RPMI8226 (cell line): ENCODE measurements at places on chromosomes 1 and 21.

GRCh38 chr1:202991112-202991511 lies 16.1 kb upstream of the TMEM183A start:
- no peak for DNase-seq

DNA sequence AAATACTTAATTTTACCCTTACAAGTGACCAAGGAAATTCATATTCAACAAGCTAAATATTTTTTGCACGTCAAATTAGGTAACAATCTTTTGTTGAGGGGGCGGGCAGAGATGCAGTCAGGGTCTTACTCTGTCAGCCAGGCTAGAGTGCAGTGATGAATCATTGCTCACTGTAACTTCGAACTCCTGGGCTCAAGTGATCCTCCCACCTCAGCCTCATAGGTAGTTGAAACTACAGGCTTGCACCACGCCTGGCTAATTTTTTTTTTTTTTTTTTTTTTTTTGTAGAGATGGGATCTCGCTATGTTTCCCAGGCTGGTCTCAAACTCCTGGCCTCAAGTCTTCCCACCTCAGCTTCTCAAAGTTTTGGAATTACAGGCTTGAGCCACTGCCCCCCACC lies 26.5 kb downstream of the PHTF1 start:
- no peak for DNase-seq

- DNase-seq: peak; percentile 92
These were observed at the start of gene EVI5 for GRCh38 chr1:92784639-92785500. EVI5 (minus strand) TSS chr1:92785108; CDS start chr1:92736546, 48,562 bp downstream.

DNA sequence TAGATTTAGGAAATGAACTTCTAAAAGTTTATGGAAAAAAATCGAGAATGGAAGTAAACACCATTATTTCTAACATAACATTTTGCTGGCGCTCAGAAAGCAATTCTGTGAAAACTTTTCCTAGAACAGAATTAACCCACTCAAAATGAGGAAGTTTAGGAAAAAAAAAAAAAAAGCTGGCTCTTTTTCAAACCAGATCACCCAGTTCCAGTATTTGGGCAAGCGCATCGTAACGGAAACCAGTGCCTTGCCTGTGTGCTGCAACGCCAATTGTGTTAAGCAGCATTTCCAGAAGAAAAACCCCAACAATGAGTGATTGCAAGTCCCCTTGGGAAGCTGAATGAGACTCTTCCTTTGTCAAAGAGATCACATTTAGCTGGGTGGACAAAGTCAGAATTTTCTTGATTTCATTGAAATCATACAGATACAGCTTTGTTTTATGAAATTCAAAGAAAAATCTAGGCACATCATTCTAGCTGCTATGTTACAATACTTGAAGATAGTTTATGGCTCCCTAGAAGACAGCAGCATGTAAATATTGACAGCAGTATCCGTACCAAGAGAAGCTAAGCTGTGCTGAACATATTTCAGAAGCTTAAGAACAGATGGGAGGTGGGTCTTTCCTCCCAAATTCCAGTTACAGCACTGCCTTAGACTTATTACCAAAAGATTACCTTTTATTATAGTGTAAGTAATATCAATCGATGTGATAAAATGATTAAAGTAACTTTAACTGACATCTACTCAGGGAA lies 113.4 kb downstream of the ERG start:
- DNase-seq: no peak

GRCh38 chr1:194940336-194941030 lies 1667.8 kb downstream of the KCNT2 start:
- no peak for DNase-seq

- no peak for DNase-seq
These were observed 91.5 kb downstream of the UROD start for GRCh38 chr1:45103534-45103933.

- DNase-seq: no peak
These were observed 18.8 kb downstream of the RAP1GAP start for GRCh38 chr1:21650400-21650799.

DNA sequence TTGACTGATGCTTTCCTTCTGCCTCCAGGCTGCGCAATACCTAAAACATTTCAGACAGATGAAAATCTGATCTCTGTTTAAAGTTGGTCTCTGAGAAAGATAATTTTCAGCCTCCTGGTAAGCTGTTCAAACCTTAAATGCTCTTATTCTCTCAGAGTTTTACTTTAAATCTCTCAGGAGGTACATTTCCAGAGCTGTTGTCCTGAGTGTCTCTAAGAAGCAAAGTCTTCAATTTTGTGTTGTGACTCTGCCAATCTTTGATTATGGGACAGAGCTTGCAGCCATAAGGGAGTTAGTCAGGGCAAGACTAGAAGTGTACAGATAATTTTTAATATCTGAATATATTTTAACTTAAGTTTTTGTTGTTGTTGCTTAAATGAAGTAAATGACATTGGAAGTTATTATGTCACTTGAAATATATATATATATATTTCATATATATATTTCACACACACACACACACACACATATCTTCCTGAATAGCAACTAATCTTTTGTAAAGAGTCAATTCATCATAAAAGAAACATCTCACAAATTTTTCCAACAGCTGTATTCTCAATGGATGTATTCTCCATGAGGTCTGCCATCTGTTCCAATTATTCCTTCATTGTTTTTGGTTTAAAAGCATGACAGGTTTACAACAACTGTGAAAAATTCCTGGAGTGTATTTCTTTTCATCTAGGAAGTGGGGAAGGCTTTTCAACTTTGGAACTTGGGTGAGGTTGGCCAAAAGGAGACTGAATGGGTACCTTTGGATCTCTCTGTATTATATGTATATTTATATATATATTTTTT lies 259.4 kb downstream of the BACH1 start:
- DNase-seq: no peak

DNA sequence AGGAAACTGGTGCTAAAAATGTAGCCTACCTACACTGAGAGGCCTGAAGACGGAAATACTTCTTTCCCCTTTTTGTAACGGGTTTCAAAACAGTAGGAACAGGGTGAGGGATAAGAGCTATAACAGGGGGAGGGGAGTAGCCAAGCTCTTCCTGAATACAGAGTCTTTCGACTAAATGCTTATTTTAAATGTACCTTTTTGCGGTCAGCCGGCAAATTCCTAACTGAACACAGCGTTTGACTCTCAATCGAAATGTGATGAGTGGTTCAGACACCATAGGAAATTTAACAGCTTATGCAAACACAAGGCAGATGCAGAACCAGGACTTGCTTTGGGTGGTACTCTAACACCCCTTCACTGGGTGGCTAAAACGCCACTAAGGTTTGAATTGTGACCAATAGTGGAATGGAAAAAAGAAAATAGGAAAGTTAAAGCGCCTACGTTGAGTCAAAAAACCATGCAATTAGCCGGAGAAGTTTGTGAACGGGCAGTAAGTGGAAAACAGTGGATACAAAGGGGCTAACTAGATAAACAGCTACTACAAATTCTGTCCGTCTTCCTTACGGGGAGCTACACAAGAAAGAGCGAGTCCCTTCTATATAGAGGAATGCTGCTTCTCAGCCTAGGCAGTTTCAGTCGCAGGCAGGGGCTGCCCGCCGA lies 1.7 kb downstream of the EGLN1 start:
- DNase-seq: peak; percentile 66

- no peak for DNase-seq
These were observed 16.9 kb downstream of the SLC35A3 start for GRCh38 chr1:99986656-99987225.

GRCh38 chr1:145994391-145995120 lies 1.8 kb downstream of the TXNIP start:
- peak; percentile 71 for DNase-seq

DNA sequence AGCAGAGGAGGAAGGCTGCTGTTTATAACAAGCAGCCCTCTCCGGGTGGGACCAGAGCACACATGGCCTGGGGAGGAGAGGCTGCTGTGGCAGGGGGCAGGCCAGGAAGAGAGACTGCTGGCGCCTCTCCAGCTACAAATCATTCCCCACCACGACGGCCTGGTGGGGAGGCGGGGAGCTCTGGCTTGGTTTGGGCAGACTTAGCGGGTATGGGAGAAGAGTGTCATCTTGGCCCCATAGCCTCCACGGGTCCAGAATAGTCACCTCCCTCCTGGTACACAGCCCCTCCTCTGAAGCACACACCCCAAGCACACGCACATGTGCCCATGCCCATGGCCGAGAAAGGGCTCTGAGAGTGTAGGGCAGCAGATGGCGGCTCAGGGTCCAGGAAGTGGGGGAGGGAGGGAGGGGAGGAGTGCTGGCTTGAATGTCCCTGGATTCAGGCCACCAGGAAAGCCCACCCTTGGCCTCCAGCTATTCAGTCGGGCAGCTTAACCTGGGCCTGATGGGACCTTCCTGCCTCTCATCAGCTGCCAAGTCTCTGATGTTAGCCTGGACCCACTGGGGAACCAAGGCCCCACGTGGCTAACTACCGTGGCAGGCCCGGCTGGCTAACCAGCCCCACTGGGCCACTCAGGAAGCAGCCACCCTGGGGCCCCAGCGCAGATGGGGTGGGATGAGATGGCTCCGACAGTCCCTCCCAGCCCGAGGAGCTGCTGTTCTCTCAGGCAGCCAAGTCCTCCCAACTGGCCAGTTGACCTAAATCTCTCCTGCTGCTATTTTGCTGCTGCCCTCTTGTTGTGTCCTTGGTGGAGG lies 10.9 kb downstream of the LRP8 start:
- DNase-seq: no peak

- no peak for DNase-seq
These were observed 9.7 kb upstream of the PKNOX1 start for GRCh38 chr21:42964546-42965210.

GRCh38 chr1:51592711-51593110 lies 24.2 kb upstream of the OSBPL9 start:
- no peak for DNase-seq

GRCh38 chr1:109393617-109394233 lies 4.0 kb downstream of the SORT1 start:
- DNase-seq: no peak

GRCh38 chr1:210855440-210855839 lies 278.5 kb downstream of the KCNH1 start:
- DNase-seq: no peak

DNA sequence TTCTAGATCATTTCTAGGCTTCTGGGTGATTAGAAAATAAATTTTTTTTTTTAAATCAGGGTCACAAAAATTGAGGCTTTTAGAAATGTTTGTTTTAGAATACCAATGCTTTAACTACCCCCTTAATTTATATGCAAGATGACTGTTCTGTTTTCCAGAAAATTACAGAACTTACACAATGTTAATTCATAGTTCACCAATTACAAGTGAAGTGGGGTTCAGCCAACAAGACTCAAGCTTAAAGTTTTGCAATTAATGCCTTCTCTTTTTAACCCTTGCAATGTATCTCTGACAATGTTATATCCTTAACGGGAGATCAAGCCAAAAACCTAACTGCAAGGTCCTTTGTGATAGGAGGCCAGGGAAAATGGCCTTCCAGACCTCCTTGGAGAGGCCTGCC lies 5.6 kb downstream of the PRELP start:
- no peak for DNase-seq

DNA sequence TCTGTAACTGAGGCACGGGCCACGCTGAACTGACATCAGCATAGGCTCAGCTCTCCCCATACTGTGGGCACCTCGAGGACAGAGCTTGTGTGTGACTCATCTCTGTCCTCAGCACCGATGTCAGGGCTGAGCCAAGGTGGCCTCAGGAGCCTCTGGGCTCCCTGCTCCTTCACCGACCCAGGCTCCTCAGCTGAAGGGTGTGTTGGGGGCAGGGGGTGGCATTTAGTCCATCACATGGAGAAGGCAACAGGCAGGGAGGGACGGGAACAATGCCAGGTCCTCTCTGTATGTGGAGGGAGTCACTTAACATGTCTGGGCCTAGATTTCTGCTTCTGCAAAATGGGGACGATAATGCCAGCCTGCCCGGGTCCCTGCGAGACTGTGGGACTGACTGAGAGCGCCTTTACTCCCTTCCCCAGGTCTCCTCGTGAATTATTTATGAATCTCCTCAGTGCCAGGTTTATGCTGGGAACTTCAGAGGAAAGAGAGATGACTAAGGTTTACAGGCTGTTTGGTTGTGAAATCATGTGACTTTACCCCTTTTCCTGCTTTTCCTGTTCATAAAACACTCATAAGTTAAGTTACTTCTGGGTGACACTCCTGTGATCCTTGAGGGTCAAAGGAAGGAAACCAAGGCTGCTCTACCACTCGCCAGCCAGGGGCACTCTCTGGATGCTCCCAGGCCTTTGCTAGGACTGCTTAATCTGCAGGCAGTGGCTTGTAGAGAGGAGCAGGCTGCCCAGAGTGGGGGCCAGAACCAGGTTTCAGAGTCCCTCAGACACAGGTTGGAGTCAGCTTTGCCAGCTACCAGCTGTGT lies 16.2 kb downstream of the TTC39A start:
- no peak for DNase-seq

DNA sequence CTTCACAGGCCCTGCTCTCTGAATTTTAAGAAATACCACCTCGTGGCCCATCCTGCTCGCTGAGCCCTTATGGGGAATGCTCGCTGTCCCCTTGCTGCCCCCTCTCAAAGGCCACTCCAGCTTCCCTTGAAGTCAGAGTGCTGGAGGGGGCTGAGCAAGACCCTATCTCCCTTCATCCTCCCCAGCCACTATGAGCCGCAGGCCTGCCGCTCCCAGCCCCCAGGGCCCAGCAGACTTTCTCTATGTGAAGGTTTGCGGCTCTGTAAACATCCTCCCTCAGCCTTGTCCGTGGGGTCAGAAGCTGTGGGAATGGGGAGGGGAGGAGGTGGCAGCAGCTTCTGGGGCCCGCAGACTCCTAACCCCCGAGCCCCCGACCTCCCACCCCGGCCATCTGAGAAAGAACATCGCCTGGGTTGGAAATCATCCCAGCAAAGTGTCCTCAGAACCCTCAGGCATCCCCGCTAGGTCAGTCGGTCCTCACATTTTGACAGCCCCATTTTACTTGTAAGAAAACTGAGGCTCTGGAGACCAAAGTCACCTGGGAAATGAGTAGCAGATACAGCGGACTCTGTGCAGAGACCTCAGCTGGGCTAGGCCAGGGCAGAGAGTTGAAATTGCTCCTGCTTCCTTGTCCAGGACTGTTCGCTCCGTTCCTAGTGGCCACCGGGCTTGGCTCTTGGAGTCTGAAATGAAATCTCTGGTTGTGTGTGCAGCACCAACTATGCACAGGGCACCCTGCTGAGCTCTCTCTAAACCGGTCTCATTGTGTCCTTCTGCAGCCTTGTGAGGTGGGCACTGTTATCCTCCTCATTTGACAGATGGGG lies 4.4 kb downstream of the KCNQ4 start:
- DNase-seq: no peak

GRCh38 chr1:98325646-98326440 lies 335.7 kb upstream of the SNX7 start:
- DNase-seq: no peak

GRCh38 chr1:115828101-115829022 lies 12.6 kb downstream of the NHLH2 start:
- DNase-seq: no peak

DNA sequence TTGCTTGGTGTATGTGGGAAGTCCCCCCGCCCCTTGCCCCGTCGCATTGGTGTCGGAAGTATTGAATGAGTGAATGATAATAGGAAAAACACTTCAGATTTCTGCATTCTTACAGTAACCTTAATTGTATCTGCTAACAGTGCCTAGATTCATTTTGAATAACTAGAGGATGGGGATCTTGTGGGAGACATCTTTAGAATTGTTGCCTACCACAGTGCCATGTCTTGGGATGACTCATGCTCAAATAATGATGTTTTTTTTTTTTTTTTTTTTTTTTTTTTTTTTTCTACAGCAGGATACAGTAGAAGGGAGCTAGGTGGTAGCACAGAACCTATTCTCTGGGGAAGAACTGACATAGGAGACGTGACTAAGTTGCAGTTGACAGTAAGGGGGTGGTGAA lies 237.9 kb downstream of the USP25 start:
- no peak for DNase-seq

GRCh38 chr1:112508278-112509004 lies at the start of gene WNT2B:
WNT2B (plus strand) TSS chr1:112508965; CDS start chr1:112509263, 298 bp downstream.
- peak; percentile 24 for DNase-seq
